ENCODE measurements at places on chromosomes 12 and 14. TPM values are rescaled to one million over a fixed set of nuclear protein-coding genes. Genes with fewer than 3 reads are reported as not detected.

The LRP1-AS gene
- total RNA-seq, result not detected

The AQP5 gene
- 1.7 TPM for total RNA-seq

The SLC35E3 gene
- 3.8 TPM for total RNA-seq

DNA sequence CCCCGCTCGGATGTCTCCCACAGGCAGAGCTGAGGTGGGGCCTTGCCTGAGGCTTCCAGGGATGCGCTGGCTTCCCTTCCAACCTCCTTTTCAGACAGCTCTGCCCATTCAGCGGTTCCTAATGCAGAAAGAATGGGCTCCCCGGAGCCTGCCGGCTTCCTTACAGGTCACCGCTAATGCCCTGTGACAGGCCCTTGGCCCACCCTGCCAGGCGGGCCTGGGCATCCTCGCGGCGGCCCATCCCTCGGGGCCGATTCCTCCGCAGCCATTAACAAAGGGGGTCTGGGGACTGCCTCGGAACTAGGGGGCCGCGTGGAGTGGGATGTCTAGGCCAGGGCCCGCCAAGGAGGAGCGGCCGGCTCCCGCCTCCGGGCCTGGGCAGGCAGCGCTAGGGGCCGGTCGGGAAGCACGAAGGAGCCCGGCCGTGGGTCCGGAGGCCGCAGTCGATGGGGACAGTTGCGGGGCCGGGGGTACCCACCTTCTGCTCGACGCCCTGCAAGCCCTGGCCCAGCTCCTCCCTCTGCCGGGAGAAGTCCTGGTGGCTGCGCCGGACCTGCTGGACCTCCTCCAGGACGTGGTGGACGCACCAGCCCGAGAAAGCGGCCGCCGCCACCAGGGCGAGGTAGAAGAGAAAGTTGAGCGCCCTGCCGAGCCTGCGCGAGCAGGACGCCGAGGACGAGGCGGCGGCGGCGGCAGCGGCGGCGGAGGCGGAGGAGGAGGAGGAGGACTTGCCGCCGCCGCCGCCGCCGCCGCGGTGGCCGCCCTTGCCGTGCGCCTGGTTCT, 738 bp downstream of the CKAP4 start:
- DNase-seq, result peak; percentile 81

The DLGAP5 gene
- 102 TPM for total RNA-seq

The KLRC2 gene
- total RNA-seq, result not detected

GRCh38 chr12:124379938-124380754, 85.3 kb downstream of the RFLNA start:
- peak; percentile 81 for DNase-seq

DNA sequence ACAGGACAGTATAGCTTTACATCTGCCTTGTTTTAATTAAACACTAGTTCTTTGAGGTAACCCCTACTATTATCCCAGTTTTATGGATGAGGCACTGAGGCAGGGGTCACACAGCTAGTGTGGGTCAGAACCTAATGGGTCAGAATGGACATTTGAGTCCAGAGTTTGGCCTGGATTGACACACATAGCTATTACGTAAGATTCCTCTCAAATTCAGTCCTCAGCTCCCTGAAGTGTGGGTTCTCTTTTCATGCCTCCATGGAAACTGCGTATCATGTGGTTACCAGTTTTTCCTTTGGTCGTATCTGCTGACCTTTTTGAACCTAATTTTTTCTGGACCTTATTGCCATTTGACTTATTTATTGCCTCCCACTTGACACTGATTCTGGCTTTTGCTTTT, 40.4 kb downstream of the PSEN1 start:
- DNase-seq, result no peak

The CEP170B gene
- total RNA-seq, result 21.4 TPM

DNA sequence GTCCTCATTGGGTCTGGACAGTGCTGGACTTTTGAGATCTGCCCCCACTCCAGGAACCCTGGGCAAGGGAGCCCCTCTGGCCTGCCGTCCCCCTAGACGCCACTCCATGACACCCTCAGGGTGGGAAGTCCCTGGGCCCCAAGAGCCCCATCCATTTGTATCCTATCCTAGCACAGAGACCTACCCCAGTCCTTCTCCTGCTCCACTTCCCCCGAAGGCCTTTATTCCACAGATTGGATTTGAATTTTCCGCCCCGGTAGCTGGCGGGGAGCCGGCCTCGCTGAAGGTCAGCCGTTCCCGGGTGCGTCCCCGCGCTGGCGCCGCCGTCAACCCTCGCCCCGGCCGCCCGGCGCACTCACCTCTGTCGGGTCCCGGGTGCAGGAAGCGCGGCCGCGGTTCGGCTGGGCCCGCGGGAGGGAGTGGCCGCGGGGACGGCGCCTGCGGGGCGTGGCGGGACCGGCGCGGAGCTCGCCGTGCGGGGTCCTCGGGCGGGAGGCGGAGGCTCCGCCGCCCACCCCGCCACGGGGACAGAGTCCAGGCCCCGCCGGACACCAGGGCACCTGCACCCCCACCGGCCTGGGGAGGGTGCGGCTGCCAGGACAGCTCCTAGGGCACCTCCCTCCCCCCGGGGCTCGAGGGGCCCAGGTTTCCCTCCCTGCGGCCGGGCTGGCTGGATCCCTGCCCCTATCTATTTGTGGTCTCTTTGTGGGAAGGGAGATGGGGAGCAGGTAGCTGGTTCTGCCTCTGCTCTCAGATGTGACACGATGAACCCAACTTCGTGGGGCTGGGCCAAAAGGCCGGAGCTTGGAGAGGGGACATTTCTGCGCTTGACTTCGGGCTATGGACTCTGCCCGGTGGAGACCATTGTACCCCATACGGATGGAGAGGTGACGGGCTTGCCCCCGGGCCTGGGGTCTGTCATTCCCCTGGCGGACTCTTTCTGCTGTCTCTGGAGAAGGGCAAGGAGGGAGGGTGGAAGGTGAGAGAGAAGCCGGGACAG, 19.9 kb upstream of the GPR68 start:
- DNase-seq, result peak; percentile 83

DNA sequence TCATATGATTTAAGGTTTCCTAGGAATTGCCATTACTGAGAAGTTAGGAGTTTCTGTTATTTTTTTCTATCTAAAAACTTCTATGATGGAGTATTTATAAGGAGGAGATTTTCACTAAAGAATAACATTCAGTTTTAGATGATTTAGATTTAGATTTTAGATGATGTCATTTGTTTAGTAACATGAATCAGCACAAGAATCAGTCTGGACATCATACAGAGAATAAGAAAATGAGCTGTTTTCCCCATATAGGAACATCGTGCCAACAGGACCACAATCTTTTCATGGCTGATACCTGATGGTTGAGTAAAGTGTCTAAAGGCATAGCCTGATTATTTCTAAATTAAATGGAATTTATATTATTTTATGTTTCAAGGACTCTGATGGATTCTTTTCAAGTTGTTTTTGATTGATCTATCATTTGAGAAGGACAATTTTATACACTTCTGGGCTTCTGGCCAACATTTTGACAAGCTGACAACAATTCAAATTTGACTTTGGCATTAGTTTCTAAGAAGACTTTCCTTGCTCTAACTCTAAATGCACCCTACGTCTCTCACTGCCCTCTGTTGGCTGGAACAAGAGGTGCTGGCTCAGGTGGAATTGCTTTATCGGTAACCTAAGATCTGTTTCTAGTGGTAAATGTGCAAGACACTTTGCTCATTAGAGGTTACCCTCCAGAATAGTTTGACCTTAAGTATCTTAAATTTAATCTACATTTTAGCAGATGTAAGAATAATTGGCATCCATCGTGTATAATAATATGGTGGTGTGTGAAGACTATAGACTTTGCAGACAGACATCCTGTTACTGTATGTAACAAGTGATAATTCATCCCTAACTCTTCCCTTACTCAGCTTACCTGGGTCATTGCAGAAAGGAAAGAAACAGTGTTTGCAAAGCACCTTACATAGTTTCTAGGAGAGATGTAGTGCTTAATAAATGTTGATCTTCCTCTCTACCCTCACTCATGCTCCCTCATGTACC, 42.8 kb upstream of the CPSF6 start:
- no peak for DNase-seq

DNA sequence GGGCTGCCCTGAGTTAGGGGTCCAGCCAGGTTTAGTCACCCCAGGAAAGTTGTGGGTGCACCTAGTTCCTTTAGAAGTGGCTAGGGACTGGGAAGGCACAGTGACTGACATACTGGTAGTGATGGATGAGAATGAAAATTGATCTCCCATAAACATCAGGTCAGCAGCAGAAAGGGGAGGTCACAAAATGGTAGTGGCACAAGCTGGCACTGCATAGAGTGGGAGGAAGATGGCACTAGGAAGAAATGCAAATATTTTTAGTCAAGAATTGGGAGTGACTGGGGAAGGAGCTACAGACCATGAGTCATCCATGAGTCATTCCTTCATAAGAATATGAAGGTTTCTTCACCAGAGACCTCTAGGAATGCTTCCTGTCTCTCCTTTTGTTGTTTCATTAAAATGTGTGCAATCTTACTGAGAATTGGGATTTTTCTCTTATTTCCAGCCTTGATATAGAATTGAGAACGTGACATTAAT, 198.3 kb upstream of the AMIGO2 start:
- no peak for DNase-seq

DNA sequence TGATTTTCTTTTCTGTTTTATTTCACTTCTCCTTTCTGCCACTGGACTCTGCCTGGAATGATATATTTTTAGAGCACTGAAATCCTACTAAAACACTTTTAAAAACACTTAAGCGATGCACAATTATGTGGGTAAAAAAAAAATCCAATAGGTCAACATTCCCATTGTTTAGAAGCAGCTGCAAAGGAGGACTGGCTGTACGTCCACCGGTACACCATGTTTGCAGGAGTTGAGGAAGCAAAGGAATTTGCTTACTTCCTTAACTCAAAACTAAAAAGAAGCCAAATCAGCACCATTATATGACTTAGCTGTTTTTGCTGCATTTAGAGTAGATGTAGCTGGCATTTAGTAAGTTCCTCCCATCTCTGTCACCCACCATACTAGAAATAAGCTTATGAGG, 186.8 kb upstream of the TMTC1 start:
- no peak for DNase-seq

DNA sequence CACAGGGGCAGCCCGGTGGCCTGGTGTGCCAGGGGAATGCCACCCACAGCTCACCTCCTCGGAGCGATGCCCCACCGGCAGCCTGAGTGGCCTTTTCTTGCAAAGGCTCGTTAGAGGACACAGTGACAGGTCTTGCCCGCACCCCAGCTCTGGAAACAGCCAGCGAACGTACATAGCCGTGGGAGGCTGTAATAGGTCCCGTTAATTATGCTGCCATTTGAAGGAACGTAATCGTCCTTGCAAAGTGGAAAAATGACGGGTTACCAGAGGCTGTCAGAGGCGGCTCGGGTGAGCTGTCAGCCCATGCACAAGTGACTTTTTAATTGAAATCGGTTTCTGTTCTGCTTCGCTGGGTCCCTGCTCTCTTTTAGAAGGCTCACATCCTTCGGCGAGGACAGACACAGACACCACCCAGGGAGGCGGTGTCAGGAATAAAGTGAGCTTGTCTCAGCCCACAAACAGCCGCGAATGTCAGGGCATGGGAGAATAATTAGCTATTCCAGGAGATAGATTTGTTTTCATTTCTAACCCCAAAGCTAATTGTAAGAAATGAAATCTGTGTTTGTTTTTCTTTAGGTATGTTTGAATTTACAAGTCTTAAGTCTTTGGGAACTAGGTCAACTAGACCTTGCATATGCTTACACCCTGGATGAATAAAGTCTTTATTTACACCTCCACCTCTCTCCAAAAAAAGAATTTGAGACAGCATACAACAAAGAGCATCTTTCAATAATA, 77.2 kb upstream of the RFLNA start:
- no peak for DNase-seq

DNA sequence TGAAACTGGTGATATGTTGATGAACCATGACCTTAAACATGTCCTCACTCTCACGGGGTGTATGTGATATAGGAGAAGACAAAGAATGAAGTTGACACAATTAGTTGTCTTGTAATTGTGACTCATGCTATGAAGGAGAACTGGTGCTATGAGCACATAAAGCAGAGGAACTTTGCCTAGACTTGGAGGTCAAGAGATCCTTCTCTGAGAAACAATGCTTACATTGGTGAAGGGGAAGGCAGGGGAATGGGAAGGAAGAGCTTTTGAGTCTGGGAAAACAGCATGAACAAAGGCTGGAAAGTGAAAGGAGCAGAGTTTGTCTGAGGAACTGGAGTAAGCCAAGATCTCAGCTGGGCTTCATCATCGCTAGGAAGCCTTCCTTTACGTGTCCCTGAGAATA, 83.2 kb downstream of the MYRFL start:
- DNase-seq, result no peak

GRCh38 chr14:100830681-100831080, 4.8 kb downstream of the MEG3 start:
- no peak for DNase-seq

The SMCO2 gene
- not detected for total RNA-seq

- DNase-seq, result no peak
Observed at GRCh38 chr12:82937151-82937550, 250.4 kb downstream of the TMTC2 start.

- no peak for DNase-seq
Observed at GRCh38 chr12:85188619-85189018, 91.4 kb upstream of the ALX1 start.

The TMEM132D gene
- total RNA-seq, result 13.0 TPM

GRCh38 chr12:21823581-21823980, 49.1 kb upstream of the KCNJ8 start:
- DNase-seq, result no peak

DNA sequence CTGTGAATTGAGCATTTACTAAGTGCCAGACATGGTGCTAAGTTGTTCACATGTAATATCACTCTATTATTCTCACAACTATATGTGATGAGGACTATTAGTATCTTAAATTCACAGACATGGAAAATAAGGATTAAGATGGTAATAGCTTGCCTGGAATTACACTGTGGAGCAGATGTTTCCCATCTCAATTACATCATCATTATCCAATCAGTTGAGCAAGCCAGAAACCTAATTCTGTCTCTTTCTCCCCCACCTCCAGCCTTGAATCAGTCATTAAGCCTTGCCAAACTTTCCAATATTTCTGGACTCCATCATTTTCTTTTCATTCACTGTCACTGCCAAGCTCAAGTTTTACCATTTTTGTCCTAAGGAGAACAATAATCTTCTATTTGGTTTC, 287.8 kb upstream of the KITLG start:
- no peak for DNase-seq

- no peak for DNase-seq
Observed at GRCh38 chr12:29732191-29732590, 51.6 kb downstream of the TMTC1 start.

The HHIPL1 gene
- total RNA-seq, result 3.4 TPM

The ARHGEF40 gene
- 63.9 TPM for total RNA-seq

- DNase-seq, result no peak
Observed at GRCh38 chr14:65476942-65477318, 64.4 kb downstream of the FUT8 start.

DNA sequence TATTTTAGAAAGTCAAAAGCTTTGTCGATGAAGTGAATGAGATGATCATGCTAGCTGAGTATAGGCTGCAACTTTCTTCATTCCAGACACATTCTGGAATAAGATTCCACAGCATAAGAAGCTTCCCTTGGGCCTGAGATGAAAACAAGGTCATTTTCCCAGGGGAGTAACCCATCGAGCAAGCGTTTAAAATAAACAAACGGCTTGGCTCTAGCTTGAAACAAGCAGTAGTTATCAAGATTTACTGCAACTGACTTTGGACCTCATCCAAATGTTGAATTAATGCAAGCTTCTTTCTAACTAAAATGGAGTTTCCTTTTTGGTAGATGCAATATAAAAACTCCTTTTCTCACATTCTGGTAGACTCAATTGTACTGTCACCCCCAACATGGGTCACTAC, 23.0 kb downstream of the KCNJ8 start:
- DNase-seq, result no peak

Measured in H7 (cell line).